ENCODE measurements at places on chromosomes 4 and X. TPM values are rescaled to one million over a fixed set of nuclear protein-coding genes. Genes with fewer than 3 reads are reported as not detected.

GRCh38 chrX:19616959-19617358 lies 101.7 kb upstream of the MAP3K15 start:
- H3K27ac ChIP-seq = no peak overlapping the region
- no peak for DNase-seq
- no peak overlapping the region for H3K4me3 ChIP-seq
- H3K27me3 ChIP-seq = no peaks in the 10 kb centered on the region
- peaks cover 14% of the 10 kb centered on the region for H3K4me1 ChIP-seq
- no peaks in the 10 kb centered on the region for H3K36me3 ChIP-seq

The CT47B1 gene
- not detected for total RNA-seq

GRCh38 chrX:46735622-46736021 lies 23.3 kb downstream of the SLC9A7 start:
- no peaks in the 10 kb centered on the region for H3K36me3 ChIP-seq
- no peaks in the 10 kb centered on the region for H3K4me1 ChIP-seq
- no peak overlapping the region for H3K4me3 ChIP-seq
- H3K27me3 ChIP-seq = no peaks in the 10 kb centered on the region

DNA sequence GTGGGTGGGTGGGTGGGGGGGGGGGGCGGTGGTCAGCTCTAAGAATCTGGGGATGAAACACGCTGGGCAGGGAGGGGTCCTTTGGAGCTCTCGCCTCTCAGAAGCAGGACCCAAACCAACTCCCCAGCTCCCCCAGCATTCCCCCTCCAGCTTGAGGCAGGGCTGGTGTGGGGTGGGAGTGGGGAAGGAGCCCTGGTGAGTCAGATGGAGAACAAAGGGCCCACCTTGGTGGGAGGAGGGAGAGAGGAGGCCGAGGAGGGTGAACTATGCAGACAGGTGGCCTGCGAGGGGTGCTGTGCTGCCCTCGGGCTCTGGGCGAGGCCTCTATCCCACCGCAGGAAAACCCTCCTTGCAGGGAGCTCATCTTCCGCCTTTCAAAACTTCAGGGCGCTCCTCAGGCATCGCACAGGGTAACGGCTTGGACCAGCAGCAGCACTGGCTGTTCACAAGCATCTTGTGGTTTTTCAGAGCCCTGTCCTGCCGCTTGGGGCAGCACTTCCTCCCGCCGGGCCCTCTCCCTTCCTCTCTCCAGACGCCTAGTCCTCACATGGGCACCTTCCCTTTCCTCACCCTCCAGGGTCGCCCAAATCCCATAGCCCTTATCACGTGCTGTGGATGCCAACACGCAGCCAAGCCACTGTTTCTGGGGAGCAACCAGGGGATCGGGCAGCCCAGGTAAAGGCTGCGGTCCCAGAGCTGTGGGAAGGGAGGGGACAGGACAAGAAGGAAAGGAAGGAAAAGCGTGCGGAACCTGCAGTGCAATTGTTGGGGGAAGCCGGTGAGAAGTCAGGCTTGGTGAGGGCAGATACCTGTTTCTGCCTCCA lies 34.0 kb upstream of the GRPEL1 start:
- peaks cover 4% of the 10 kb centered on the region for H3K4me1 ChIP-seq
- H3K4me3 ChIP-seq = peak overlapping the region; percentile 75
- H3K27me3 ChIP-seq = no peaks in the 10 kb centered on the region

DNA sequence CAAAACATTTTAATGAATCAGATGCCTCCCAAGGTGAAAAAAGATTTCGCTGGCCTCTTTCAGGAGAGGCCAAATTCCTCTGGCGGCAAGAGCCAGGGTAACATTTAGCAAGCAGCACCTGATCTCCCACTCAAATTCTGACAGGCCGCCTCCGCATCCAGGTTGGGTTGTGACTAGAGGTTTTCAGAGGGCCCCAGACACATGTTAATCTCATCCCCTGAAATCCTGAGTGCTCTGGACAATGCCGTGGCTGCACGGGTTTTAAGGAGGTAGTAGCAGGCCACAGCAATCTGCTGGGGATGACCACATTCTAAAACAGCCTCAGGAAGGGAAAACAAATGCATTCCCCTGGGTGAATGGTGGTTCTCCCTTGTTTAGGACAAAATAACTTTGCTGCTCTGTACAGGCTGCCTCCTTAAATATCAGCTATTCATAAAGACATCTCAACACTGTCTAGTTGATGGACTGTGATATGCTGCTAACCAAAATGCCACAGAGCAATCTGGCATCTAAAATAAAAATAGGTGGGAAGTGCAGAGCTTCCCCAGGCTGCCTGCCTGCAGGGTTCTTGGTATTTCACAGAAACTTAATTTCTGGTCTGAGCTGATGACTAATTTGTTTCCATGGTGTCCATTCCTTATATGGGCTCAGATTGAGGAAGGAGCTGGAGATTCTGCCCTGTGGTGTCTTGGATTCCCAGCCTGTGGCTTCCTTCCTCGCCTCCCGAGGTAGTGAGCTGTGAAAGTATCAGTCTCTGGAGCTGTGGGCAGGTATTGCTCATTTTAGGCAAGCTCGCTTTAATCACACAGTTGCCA lies 202.0 kb downstream of the DCLK2 start:
- no peaks in the 10 kb centered on the region for H3K4me1 ChIP-seq
- no peak for DNase-seq
- H3K27ac ChIP-seq = no peak overlapping the region
- no peaks in the 10 kb centered on the region for H3K27me3 ChIP-seq
- no peaks in the 10 kb centered on the region for H3K36me3 ChIP-seq
- no peak overlapping the region for H3K4me3 ChIP-seq

GRCh38 chr4:123640271-123640670 lies 243.7 kb downstream of the SPRY1 start:
- H3K27me3 ChIP-seq = no peaks in the 10 kb centered on the region
- no peak overlapping the region for H3K4me3 ChIP-seq
- DNase-seq = no peak
- H3K27ac ChIP-seq = no peak overlapping the region
- H3K4me1 ChIP-seq = no peaks in the 10 kb centered on the region

The OPRPN gene
- total RNA-seq = not detected

DNA sequence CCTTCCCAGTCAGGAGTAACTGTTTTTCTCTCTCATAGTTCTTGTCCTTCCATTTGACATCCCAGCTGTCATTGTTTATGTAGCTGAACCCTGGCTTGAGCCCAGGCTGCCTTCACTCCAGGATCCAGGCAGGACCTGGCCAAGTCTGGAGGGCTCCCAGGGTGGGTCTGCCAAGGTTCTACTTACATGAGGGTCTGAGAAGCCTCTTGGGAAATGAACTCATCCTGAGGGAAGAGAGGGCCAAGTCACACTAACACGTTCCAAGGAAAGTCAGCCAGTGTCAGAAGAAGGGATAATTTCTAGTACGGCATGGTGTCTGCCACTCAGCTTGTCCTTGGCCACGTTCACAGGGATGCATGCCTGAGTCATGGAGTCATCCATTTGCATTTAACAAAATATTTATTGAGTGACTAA lies 54.8 kb upstream of the SRD5A3 start:
- H3K4me1 ChIP-seq = no peaks in the 10 kb centered on the region
- H3K4me3 ChIP-seq = no peak overlapping the region
- no peaks in the 10 kb centered on the region for H3K27me3 ChIP-seq

DNA sequence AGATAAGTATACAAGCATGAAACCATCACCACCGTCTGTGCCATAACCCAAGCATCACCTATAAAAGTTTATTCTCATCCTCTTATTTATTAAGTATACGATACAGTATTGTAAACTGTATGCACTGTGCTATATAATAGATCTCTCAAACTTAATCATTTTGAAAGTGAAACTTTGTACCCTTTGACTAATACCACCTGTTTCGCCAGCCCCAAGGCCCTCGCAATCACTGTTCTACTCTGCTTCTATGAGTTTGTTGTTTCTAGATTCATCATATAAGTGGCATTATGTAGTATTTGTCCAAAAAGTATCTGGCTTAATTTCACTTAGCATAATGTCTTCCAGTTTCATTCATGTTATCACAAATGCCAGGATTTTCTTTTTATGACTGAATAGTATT lies 72.1 kb upstream of the DOCK11 start:
- no peak overlapping the region for H3K27ac ChIP-seq
- no peaks in the 10 kb centered on the region for H3K36me3 ChIP-seq
- no peaks in the 10 kb centered on the region for H3K4me1 ChIP-seq
- no peak for DNase-seq
- H3K27me3 ChIP-seq = no peaks in the 10 kb centered on the region

DNA sequence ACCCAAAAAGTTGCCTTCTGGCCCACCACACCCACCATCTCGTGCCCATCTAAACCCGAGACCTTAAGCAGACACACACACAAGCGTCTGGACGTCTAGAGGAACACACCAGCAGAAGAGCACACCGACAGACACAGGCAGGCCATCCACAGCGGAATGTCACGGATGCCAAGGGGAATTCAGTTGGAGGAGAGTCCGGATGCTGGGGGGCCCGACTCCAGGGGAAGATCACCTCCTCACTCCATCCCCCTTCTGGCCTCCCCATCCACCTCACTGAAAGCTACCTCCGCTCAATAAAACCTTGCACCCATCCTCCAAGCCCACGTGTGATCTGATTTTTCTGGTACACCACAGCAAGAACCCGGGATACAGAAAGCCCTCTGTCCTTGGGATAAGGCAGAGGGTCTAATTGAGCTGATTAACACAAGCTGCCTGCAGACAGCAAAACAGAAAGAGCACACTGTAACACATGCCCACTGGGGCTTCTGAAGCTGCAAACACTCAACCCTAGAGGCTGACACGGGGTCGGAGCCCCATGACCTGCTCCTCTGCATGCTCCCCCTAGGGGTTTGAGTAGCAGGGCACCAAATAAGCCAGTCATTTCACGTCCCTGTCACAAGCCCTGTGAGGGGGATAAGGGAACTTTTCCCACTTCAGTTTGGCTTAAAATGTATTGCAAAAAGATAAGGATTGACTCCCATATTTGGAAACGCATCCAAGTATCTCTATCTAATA lies 339.6 kb upstream of the PCDH10 start:
- H3K36me3 ChIP-seq = no peaks in the 10 kb centered on the region
- H3K27me3 ChIP-seq = no peaks in the 10 kb centered on the region
- no peak overlapping the region for H3K27ac ChIP-seq
- H3K4me3 ChIP-seq = no peak overlapping the region
- H3K4me1 ChIP-seq = no peaks in the 10 kb centered on the region
- DNase-seq = no peak

DNA sequence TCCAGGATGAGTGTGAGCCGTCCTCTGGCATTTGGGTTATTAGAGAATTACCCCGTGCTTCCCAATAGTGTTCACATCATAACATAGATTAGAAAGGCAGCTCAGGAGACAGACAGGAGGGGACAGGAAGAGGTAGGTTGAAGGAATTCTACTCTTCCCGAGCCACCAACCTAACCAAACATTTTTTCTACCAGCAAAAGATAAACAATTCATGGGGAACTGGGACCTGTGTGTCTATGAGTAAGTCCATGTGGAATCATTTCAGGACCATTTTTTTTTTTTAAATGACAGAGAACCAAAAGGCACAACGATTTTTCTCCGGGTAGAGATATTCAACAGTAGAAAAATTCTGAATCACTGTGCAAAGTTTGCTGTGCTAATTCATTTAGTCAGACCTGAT lies 174.2 kb upstream of the ETNPPL start:
- no peak for DNase-seq
- no peaks in the 10 kb centered on the region for H3K4me1 ChIP-seq
- H3K27ac ChIP-seq = no peak overlapping the region
- H3K27me3 ChIP-seq = no peaks in the 10 kb centered on the region
- no peak overlapping the region for H3K4me3 ChIP-seq

The TMSB15C gene
- total RNA-seq = 0.54 TPM

DNA sequence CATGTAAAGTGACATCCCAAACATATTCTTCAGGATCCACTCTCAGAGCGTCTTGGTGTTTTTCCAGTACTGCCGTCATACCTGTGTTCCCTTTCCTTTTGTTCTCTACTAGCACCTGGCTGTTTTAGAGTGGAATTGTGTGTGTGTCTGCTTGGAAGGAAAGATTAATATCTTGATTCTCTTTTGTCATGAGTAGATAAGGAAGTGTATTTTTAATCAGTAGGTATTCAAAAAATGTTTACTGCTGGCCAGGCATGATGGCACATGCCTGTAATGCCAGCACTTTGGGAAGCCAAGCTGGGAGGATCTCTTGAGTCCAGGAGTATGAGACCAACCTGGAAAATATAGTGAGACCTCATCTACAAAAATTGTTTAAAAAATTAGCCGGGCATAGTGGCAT lies 198.8 kb downstream of the CBR4 start:
- DNase-seq = no peak
- peaks cover 9% of the 10 kb centered on the region for H3K4me1 ChIP-seq
- H3K36me3 ChIP-seq = no peaks in the 10 kb centered on the region
- H3K27ac ChIP-seq = no peak overlapping the region
- H3K4me3 ChIP-seq = no peak overlapping the region

DNA sequence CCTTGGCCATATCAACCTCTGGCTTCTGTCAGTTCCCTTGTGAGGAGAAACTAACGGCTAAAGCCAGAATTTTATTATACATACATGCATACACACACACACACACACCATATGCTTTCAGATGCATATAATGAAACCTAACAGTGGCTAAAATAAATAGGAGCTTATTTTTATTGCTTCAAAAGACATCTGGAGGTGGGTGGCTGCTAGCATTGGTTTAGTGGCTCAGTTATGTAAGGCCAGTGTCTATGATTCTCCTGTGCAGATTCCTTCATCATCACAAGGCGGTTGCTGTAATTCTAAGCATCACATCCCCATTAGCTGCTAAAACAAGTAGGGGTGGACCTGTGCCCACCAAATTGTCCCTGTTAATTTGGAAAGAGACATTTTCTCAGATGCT lies 110.8 kb downstream of the MAPK10 start:
- H3K4me3 ChIP-seq = no peak overlapping the region
- H3K4me1 ChIP-seq = no peaks in the 10 kb centered on the region
- no peak for DNase-seq
- H3K27me3 ChIP-seq = no peaks in the 10 kb centered on the region
- H3K27ac ChIP-seq = no peak overlapping the region

The PCDH18 gene
- total RNA-seq = 14.5 TPM

DNA sequence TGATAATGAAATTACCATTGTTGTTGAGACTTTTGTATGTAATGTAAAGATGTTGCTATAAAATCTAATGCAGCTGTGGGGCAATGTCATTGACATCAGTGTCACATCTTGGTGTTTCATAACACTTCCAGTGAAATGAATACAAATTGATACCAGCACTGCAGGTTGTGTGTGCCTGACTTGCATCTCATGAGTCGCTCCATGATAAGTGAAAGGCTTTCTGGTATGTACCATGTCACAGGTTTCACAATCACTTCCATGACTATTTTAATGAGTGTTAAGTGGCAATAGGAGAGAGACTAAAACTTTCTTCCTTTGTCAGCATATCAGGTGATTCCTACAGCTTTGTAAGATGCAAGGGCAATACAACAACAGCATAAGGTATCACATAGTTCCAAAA lies 94.4 kb downstream of the ABCB7 start:
- H3K27me3 ChIP-seq = no peaks in the 10 kb centered on the region
- DNase-seq = no peak

DNA sequence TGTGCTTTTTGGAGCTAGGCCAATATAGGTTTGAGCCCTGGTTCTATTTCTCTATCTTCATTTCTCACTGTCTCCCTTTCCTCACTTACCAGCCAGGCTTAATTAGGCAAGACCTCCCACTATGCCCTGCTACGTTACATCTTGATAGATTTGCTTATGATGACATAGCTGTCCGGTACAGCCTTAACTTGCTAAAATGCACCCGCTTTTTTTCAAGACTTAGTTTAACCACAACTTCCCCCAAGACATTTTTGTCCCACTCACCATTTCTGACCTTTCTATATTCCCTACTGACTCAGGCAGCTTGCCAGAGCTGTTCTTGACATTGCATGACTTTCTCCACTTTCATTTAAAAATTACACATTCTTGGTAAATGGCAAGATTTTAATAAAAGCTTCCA lies 152.6 kb downstream of the MID1 start:
- DNase-seq = no peak
- no peak overlapping the region for H3K4me3 ChIP-seq
- H3K27me3 ChIP-seq = no peaks in the 10 kb centered on the region
- H3K36me3 ChIP-seq = no peaks in the 10 kb centered on the region
- H3K4me1 ChIP-seq = no peaks in the 10 kb centered on the region
